ENCODE measurements at places on chromosomes 11 and 22.
A peak's percentile ranks its signal among the peaks of the same experiment; 100 is the strongest.

GRCh38 chr11:69409812-69410645 lies 71.4 kb upstream of the LINC01488 start:
- DNase-seq = peak; percentile 24

- no peak for DNase-seq
Observed at GRCh38 chr22:22210375-22210774, 34.2 kb upstream of the VPREB1 start.

DNA sequence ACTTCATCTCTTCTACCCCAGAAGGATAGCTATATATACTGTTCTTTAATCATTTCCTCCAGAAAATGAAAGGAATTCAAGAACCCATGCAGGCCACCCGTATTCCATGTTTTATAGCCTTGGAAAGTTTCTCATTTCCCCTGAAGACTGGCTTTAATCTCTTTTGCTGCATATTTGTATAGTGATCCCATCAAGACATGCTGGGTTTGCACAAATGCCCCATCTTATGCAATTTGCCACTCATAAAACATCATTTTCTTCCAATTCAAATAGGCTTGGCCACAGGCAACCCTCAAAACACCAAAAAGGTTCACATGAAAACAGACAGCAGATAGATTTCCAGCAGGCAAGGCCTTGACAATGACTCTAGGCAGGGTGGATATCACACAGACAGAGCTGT lies 28.3 kb upstream of the APOA1 start:
- DNase-seq = no peak

GRCh38 chr11:93972790-93973189 lies 48.4 kb upstream of the HEPHL1 start:
- DNase-seq = no peak

- DNase-seq = peak; percentile 76
Observed at GRCh38 chr11:16186680-16187079, 169.7 kb downstream of the SOX6 start.

DNA sequence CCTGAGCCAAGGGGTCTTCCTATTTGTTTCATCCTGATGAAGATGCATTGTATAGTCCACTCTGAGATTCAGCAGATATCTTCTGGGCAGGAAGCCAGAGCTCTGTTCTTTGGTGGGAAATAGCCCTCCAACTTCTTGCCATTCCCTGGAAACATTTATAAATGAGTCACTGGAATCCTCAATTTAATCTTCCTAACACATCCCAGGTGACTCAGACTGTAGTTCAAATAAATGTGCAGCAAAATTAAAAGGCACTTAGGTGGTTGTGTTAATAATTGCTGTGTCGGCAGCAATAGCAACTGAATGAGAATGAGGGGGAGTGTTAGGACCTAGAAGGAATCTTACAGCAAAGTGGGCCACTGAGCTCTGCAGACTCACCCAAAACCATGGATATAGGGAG lies 108.6 kb downstream of the INSC start:
- DNase-seq = no peak

DNA sequence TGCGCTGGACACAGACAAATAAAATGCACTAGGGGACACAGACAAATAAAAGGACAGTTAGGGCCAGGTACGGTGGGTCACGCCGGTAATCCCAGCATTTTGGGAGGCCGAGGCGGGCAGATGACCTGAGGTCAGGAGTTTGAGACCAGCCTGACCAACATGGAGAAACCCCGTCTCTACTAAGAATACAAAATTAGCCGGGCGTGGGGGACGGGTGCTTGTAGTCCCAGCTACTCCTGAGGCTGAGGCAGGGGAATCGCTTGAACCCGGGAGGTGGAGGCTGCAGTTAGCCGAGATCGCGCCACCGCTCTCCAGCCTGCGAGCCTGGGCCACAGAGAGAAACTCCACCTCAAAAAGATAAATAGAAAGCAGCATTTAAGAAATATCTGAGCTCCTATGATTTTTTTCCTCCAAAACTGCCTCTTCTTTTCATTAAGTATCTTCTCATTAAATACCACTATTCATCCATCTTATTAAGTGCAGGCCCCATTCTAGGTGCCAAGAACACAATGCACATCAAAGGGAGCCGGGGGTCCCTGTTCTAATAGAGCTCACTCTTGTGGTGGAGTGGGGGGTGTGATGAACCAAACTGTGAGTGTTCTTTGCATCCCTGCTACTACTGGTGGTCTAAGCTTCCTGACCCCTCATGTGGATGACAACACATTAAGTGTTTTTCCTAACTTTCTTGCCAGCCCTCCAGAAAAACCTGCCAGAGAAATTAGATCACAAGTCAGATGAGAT lies 766 bp upstream of the ZNHIT2 start:
- no peak for DNase-seq

DNA sequence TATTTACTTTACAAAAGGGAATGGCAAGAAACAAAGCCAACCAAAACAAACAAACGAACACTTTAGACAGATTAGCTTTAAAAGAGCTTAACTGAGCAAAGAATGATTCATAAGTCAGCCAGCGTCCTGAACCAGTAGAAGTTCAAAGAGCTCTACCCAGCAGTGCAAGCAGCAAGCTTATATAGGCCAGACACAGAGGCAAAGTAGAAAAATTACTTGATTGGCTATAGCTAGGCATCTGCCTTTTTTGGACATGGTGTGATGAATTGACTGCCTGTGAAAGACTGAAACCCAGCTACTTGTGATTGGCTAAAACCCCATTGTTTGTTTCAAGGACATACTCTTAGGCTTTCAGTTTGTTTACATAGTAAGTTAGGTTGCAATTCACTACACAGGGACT lies 2120.0 kb upstream of the RAG2 start:
- no peak for DNase-seq

DNA sequence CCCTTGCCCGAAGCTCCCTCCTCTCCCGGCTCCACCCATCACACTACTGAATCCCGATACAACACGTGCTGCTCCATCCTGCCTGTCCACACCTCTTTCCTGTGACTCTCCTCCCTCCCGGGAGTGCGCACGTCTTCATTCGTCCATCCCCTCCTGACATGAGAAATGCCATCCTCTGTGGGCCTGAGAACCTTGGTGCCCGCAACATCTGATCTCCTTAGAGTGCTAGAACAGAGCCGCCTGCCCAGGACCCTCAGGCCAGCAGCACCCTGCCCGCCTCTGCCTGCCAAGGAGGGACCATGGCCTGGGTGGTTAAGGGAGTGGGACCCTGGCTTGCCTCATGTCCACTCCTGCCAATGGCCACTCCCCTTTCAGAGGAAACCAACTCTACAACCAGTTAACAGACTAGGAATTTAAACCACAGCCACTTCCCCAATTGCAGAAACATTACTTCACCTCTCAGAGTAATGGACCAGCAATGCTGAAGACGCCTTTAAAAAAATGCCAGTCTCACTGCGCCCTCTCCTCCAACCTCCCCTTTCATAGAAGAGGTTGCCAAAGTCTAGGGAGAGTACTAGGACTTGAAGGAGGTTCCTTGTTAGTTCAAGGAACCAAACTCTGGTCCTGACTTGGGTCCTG lies 466.3 kb downstream of the OPCML start:
- no peak for DNase-seq

DNA sequence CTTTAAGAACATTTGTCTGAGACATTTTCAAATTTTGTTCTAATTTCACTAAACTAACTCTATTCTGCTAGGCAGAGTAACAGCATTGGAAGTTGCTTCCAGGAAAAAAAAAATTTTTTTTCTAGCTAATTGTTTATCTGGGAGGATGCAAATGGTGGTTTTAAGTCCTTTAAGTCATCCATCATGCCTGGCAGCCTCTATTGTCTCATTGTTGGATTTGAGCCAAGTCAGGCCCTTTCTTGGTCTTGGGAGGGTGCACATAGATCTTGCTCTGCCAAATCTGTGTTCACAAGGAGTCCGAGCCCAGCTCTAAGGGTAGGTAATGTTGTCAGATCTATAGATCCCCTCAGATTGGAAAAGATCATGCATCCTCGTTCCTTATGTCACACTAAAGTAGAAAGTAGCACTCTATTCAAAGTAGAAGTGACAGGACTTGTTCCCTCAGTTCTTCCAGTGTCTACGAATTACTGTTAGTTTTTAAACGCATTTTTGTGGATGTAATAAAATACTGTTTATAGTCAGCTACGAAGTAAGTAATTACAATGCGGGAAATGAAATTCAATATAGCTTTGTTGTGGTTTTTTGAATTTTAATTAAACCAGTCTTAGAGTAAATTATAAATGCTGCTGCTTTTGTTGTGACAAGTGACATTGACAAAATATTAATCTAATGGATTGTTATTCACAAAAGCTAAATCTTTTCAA lies 166.0 kb upstream of the RASSF10 start:
- DNase-seq = no peak

GRCh38 chr22:19079691-19080090 lies 42.5 kb downstream of the DGCR2 start:
- peak; percentile 2 for DNase-seq

DNA sequence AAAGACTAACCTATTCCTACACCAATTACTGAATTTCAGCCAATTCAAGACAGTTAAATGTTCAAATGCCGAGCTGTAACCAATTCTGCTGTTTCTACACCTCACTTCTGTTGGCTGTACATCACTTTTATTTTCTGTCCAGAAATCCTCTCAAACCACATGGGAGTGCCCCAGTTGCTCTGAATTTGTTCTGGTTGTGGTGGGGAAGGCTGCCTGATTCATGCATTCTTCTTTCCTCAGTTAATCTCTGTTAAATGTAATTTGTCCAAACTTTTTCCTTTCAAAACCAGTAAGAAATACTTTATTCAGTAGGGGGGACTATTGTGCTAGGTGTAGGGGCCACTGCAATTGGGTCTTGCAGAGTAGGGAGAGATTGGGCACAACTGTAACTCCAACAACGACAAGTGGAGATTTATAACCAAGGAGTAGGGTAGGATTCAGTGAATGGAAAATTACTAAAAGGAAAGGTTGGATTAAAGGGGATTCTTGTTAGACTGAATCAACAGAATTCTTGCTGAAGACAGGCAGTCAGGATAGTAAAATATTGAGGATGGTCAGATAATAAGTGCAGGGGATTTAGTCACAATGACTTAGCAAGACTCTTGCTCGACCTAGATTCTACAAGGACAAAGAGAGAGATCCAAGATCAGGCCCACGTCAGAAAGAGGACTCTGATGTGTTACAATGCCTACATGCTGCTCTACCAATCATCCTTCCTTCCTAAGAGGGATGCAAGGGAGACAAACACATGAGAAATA lies 593.5 kb upstream of the FAT3 start:
- DNase-seq = no peak

- no peak for DNase-seq
Observed at GRCh38 chr11:46445192-46445919, 53.8 kb upstream of the CHRM4 start.

GRCh38 chr11:3133261-3134217 lies 31.6 kb downstream of the OSBPL5 start:
- no peak for DNase-seq

DNA sequence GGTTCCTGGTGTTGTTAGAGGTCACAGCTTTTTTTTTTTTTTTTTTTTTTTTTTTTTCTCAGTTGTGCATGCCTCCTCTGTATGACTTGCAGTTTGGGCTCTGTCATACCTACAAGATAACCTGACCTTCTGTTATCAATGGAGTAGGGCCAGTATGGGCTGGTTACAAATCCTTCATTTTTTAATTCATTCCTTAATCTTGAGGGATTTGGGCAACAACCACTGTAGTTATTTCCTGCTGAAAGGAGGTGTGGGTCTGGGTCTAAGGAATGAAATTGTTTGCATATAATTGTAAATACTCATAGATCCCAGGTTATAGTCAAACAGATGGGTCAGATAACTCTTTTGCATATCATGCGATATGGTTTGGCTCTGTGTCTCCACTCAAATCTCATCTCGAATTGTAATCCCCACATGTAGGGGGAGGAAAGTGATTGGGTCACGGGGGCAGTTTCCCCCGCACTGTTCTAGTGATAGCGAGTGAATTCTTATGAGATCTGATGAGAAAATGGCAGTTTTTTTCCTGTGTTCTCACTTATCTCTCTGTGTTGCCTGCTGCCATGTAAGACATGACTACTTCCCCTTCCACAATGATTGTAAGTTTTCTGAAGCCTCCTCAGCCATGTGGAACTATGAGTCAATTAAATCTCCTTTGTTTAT lies 14.1 kb upstream of the GLYAT start:
- no peak for DNase-seq

GRCh38 chr11:44825058-44825785 lies 98.5 kb downstream of the TSPAN18 start:
- DNase-seq = no peak

- peak; percentile 93 for DNase-seq
Observed at GRCh38 chr11:60915248-60915914, 1.4 kb downstream of the TMEM109 start.

GRCh38 chr22:17633217-17633997 lies 4.9 kb upstream of the ATP6V1E1 start:
- no peak for DNase-seq

- no peak for DNase-seq
Observed at GRCh38 chr11:99351624-99352023, 330.9 kb downstream of the CNTN5 start.

- no peak for DNase-seq
Observed at GRCh38 chr11:114049050-114049449, 10.5 kb upstream of the ZBTB16 start.

DNA sequence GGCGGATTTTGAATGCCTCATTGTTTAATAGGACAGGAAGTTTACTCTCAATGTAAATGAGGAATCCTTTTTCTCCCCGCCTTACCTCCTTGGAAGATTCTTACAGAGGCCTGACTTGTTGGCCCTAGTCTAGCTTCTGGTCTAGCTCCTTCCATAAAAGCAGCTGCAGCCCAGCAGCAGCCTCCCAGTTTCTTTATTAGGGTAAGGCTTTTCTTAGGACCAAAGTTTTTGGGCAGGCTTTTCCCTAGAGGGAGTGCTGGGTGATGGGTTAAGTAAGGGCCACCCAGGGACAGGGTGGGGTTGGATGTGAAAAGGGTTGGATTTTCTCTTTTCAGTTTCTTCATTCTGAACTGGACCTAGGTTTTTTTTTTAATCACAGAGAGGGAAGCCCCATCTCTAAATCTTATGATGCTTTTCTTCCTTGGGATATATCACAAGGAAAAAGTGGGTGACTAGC lies 49.7 kb downstream of the LIF start:
- no peak for DNase-seq

GRCh38 chr22:36911887-36912661 lies 1.4 kb upstream of the CSF2RB start:
- DNase-seq = no peak

GRCh38 chr11:119356349-119357031 lies 10.0 kb upstream of the MFRP start:
- DNase-seq = peak; percentile 74

Measured in Peyer's patch (tissue), 4 donors.